Fibroblast of villous mesenchyme (primary cell): ENCODE measurements at places on chromosomes 2 and 18. TPM values are rescaled to one million over a fixed set of nuclear protein-coding genes. Genes with fewer than 3 reads are reported as not detected.
A peak's percentile ranks its signal among the peaks of the same experiment; 100 is the strongest.

- no peak for DNase-seq
Observed at GRCh38 chr18:59385191-59385590, 26.1 kb upstream of the LMAN1 start.

DNA sequence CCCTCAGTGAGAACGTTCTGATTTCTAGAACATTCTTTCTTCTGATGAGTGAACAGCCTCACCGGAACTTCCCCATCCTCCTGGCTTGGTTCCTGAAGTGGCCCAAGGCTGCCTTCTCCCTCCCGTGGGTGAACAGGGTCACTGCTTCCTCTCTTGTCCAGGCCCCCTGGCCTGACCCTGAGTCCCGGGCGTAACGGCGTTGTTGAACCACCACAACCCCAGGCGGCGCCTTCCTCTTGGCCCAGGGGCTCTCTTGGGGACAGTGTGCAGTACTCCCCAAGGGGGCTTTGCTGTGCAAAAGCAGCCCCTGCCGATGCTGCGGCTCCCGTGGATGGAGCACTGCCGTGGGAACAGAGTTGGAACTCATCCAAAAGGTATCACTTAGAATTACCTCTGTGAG, 147.2 kb downstream of the TSN start:
- DNase-seq: no peak

- DNase-seq: no peak
Observed at GRCh38 chr2:238573065-238573778, 146.5 kb downstream of the ASB1 start.

DNA sequence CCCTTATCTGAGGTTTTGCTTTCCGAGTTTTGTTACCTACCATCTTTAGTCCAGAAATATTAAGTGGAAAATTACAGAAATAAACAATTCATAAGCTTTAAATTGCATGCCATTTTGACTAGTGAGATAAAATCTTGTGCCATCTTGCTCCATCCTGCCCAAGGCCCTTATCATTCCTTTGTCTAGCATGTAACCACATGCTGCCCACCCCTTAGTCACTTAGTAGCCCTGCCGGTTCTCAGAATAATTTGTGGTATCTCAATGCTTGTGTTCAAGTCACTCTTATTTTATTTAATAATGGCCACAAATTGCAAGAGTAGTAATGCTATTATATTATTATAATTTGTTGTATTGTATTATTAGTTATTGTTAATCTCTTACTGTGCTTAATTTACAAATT, 36.8 kb upstream of the VPS54 start:
- DNase-seq: no peak

DNA sequence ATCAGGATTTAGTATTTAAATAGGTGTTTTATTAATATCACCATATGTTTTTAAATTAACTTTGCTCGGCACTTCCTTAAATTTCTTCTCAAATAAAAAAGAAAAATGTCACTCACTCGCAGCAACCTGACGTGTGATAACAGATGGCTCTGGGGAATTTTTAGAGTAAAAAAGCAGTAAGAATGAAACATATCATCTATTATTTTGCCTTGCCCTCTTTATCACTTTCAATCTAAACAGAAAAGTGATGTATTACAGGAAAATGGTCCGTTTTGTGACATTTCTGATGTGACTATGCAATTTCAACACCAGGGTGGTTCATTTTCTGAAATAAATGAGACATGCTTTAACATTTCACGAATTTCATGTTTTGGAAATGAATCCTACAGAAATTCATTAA, 1368.0 kb upstream of the LRRTM1 start:
- DNase-seq: no peak

- no peak for DNase-seq
Observed at GRCh38 chr2:24253303-24253919, 78.6 kb downstream of the FAM228A start.

DNA sequence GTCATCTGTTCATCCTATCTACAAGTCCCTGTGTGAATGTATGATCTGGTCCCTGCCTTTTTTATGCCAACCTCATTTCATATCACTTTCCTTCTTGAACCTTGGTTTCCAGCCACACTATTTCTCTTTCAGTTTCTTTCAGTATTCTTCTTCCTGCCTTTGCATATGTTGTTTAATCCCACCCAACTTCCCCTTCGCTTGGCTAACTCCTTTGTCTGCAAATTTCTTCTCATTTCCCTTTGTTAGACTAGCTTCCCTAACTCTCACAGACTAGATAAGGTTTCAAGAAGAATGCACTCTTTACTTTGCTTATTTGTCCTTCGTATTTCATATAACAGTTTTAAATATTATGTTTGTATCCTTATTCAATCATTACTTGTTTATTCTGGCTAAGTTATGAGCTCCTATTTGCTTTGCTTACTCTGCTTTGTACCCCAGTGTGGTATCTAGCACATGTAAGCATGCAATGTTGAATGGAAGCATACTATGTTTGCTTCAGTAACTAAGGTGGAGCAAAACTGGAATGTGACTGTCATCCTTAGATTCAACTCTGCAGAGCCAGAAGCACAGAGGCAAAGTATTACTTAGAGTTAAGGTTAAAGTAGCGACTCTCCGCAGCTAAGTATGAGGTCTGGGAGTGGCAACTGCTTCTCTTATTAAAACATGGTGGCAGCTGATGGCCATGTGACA, 681.3 kb downstream of the CPS1 start:
- DNase-seq: no peak

DNA sequence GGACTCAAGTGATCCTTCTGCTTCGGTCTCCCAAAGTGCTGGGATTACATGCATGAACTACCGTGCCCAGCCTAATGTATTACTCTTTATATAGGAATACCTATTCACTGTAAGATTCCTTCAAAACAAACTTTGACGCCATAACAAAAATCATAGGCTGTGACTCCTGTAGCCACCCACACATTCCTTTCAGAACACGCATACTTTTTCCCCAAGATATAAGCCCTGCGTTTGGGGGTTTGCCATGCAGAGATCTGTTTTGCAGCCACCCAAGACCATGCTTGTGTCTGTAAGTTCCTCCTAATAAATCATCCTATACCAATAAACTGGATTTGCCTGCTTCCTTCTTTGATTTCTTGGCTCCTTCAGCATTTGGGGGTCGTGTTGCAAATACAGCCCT, 46.0 kb upstream of the STON1 start:
- DNase-seq: peak; percentile 90

GRCh38 chr2:32357318-32358110, 691 bp downstream of the BIRC6 start:
- DNase-seq: peak; percentile 49

GRCh38 chr2:5377323-5377722, 314.9 kb upstream of the SOX11 start:
- no peak for DNase-seq

GRCh38 chr2:8682719-8683667, 1.1 kb downstream of the ID2 start:
- peak; percentile 57 for DNase-seq

GRCh38 chr2:218312267-218312756, 20.0 kb upstream of the TMBIM1 start:
- peak; percentile 76 for DNase-seq

DNA sequence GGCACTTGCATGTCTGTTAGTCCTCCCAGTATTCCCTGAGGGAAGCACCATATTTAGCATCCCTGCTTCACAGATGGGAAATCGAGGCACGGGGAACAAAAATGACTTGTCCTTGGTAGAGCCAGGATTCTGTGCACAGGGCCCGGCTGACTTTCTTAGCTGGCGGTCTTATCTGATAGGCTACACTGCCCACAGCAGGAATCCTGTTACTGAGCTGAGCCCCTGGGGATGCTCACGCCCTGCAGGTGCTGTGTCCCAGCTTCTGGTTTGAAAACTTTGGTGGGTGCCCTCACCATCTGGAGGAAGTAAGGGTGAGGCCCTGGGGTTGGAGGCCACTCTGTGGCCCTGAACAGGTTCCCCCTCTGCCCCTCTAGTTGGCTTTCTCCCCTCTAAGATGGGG, 68.4 kb upstream of the MCFD2 start:
- DNase-seq: no peak

GRCh38 chr2:216535454-216535995, 36.9 kb downstream of the RPL37A start:
- DNase-seq: peak; percentile 96

The PPP3R1 gene
- total RNA-seq: 28.0 and 38.4 TPM in 2 replicates

The SULT1C4 gene
- 0.32 and 0.43 TPM in 2 replicates for total RNA-seq

The CPO gene
- not detected in 2 replicates for total RNA-seq

The CNPPD1 gene
- 17.7 and 19.6 TPM in 2 replicates for total RNA-seq

The SPC25 gene
- 2.9 and 7.3 TPM in 2 replicates for total RNA-seq

The DSG4 gene
- not detected in 2 replicates for total RNA-seq
